Activated T-helper 1 cell treated with anti-CD3 and anti-CD28 coated beads, Interleukin-2, amount 50 U/mL, for 16 hours (primary cell): ENCODE measurements at places on chromosomes 3 and 15.

- no peak for DNase-seq
These were observed 860.5 kb downstream of the DIPK2A start for GRCh38 chr3:144831955-144832716.

- no peak for DNase-seq
These were observed 958.8 kb downstream of the ZPLD1 start for GRCh38 chr3:103393395-103394186.

DNA sequence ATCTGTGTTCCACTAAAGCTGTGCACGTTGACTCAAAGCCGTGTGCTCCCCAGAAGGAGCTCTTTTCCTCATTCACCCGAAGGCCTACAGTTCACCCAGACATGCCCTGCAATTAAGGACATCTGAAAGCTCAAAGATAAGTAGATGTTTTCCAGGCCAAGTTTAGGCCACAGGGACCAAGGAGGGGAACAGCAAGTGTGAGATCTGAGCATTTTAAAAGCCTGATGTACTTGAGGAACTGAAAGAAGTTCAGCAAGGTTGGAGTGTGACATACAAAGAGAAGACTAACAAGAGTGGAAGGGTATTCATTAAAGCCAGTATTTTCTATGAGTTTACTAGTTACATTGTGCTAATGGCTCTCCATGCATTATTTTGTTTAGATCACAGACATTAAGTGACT, 68.0 kb downstream of the CASR start:
- no peak for DNase-seq

GRCh38 chr3:193894121-193894863, 241.7 kb upstream of the HES1 start:
- no peak for DNase-seq

- DNase-seq: no peak
These were observed 91.6 kb upstream of the CBLB start for GRCh38 chr3:105960381-105960780.
